ENCODE measurements at places on chromosomes 6 and 20.

DNA sequence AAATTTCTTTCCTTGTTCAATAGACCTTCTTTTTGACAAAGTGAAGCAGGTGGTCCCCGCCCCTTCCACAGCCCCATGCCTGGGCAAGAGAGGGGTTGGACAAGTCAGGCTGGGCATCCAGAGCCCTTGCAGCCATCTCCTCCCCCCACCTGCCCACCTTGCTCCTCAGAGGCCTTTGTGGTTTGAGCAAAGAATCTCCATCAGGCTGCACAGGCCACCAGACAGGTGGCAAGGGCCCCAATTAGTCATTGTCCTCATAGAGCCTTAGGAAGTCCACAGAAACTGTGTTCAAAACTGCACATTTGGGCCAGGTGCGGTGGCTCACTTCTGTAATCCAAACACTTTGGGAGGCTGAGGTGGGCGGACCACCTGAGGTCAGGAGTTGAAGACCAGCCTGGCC is 1.5 kb upstream of the MAPK13 start:
- DNase-seq, result no peak

GRCh38 chr6:127182501-127182900 is 64.0 kb downstream of the RSPO3 start:
- no peak for DNase-seq

GRCh38 chr6:45964300-45964699 is 51.4 kb downstream of the CLIC5 start:
- DNase-seq, result no peak

DNA sequence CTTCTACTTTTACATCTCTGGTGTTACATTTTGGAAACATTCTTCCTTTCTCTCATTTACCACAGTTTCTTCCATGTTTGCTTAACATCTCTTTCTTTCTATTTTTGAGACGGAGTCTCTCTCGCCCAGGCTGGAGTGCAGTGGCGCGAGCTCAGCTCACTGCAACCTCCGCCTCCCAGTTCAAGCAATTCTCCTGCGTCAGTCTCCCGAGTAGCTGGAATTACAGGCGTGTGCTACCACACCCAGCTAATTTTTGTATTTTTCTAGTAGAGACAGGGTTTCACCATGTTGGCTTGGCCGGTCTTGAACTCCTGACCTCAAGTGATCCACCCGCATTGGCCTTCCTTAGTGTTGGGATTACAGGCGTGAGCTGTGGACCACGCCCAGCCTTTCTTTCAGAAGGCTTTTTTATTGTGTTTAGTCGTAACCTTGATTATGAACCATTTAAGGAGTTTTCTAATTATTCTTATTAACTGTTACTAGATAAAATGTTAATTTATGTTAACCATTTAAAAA is 27.8 kb downstream of the MAP3K4 start:
- no peak for DNase-seq

DNA sequence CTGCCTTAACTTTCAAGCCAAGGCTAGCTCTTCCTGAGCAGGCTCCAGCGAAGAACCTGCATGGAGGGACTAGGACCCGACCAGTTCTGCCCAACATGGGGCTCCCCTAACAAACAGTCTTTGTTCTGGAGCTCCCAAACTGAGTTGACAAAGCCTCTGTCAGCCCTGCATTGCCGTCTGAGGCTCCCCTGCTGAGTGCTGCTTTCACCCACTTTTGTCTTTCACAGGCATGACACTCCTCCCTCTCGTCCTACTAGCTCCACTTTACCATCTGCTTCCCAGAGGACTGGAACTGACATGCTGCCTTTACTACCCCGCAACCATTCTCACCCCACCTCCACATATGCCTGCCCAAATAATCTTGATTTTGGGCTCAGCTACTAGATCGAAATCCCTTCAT is 45.1 kb upstream of the B4GALT5 start:
- no peak for DNase-seq

DNA sequence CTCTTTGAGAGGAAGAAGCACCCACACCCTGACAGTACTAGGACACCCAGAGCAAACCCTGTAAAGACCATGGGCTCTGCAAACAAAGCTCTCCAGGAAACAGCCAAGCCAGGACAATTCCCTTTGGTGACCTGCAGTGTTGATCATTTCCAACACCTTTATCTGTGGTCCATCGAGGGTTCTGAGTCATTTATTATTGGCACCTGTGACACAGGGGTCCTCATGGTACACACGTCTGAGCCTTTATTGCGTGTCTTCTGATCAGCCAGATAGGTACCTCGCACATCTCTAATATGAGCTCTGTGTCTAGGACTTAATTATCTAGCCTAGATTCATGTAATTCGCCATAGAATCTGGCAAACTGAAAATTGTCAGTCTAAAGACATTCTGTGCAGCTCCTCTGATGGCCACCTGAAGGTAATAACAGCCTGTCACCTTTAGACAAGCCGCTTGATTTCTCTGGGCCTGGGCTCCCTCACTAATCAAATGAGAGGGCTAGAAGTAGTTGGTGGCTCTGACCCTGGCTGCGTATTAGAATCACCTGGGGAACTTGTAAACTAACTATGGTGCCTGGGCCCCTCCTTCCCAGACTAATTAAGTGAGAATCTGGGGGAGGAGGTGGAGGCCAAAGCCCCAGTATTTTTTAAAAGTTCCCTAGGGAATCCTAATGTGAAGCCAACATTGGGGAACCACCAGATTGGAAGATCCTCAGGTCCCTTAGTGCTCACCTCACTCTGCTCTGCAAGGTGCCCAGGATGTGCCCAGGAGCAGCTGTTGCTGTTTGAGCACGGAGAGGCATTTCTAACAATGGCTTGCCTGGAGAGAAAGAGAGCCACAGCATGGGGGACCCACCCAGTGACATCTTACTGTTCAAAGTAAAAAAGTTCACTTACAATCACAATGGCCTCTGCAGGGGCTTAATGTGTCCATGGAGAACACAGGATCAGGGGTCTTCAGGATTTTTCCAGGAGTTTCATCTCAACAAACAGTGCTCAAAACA is 122.0 kb upstream of the ARID1B start:
- no peak for DNase-seq

DNA sequence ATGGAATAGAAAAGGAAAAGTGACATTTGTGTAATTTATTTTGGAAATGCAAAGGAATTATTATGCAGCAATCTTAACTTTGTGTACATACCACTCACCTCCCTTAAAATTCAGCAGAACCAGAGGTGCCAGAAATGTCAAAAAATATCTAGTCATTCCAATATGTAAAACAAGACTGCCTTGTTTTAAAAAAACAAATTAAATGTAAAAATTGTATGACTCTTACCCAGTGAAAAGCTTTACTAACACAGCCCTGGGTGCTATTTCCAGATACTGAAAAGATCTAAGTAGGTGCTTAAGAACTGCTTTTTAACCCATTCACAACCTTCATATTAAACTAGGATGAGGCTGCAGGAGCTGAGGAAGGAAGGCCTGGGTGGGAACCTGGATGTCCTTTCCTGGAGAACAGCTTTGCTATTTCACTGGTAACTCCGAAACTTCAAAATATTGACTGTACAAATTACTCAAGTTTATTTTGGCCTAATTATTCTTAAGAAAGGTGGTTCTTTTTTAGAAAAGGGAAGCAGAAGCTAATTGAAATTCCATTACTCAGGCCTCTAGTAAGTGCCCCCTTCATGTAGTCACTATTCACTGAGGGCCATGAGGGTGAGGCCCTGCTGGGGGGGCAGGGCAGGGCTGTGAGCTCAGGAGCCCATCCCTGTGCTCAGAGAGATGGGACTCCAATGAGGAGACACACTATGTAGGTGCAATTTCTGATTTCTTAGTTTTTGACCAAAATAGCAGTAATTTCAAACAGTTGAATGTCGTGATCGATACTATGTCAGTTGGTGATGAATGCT is 139.6 kb downstream of the MAP3K4 start:
- no peak for DNase-seq

GRCh38 chr6:35569011-35569461 is 56.3 kb upstream of the TULP1 start:
- peak; percentile 34 for DNase-seq

DNA sequence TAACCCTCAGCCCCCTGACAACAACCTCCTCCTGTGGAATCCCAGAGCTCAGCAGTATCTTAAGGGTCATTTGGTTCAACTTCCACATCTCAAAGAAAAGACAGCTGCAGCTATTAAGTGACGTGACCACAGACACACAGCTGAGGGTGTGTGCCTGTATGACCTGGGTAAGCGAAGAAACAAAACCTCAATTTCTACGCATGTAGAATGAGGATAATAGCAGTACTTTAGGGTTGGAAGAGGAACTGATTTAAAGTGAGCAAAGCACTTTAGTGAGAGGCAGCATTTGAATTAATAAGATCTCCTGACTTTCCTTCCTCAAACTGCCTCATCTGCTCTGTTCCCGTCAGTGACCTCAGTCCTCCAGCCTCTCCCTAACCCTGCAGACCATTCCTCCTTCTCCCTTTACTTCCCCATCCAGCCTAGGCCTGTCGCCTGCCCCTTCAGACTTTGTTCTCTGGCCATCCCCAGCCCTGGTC is 6.8 kb upstream of the ARMC2 start:
- no peak for DNase-seq

- no peak for DNase-seq
Measured at GRCh38 chr20:57409672-57410397, 18.6 kb downstream of the RBM38 start.

DNA sequence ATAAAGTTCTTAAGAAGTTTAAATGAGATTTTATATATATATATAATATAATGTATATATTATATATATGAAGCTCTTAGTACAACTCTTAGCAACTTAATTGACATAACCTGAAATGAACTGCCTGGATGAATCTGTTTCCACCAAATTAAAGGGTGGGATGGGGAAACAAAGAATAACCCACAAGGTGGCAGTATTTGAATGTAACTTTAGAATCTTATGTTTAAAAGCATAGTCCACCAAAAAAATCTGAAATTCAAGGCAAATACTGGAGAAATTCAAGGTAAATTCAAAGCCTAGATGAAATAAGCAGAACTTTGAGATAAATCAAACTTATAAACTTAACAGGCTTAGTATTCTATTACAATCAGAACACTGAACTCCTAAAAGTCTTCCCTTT is 4.4 kb upstream of the IBTK start:
- DNase-seq, result no peak

- DNase-seq, result no peak
Measured at GRCh38 chr6:101296169-101296960, 97.1 kb upstream of the GRIK2 start.

DNA sequence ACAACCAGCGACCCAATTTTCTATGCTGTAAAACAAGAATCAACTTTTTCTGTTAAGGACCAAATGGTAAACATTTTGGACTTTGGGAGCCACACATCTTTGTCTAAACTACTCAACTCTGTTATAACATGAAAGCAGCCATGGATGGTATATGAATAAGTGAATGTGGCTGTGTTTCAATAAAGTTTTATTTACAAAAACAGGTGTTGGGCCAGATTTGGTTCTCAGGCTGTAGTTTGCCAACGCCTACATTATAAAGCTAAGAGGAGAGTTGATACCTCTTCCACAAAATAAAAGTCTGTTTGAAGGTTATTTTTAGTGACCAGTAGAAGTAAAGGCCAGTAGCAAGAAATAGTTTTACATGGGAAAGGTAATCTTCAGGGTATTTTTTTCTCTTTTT is 60.4 kb upstream of the SDHAF4 start:
- DNase-seq, result no peak

GRCh38 chr6:30321692-30322388 is 4.9 kb upstream of the TRIM39 start:
- no peak for DNase-seq

GRCh38 chr6:137777687-137778075 is 89.4 kb upstream of the TNFAIP3 start:
- DNase-seq, result no peak

- peak; percentile 51 for DNase-seq
Measured at GRCh38 chr6:63636518-63637021, 968 bp downstream of the PHF3 start.

DNA sequence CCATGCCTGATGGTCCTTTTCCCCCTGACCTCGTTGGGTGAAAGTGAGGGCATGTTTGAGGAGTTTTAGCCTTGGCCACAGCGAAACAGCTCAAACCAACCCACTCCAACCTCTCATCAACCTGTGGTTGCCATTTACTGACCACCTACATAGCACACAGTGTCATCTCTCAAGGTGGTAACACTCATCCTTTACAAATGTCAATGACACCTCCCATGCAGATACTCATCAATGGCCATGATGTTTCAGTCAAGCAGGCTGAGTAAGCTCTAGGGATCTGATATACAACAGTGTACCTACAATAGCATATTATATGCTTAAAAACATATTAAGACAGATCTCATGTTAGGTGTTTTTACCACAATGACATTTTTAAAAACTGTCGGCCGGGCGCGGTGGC is 9.3 kb downstream of the RRAGD start:
- DNase-seq, result no peak

GRCh38 chr6:119243657-119244056 is 105.9 kb downstream of the MAN1A1 start:
- no peak for DNase-seq

- no peak for DNase-seq
Measured at GRCh38 chr6:64914124-64914523, 792.9 kb downstream of the EYS start.

GRCh38 chr6:91383207-91383606 is 796.3 kb upstream of the MAP3K7 start:
- no peak for DNase-seq

DNA sequence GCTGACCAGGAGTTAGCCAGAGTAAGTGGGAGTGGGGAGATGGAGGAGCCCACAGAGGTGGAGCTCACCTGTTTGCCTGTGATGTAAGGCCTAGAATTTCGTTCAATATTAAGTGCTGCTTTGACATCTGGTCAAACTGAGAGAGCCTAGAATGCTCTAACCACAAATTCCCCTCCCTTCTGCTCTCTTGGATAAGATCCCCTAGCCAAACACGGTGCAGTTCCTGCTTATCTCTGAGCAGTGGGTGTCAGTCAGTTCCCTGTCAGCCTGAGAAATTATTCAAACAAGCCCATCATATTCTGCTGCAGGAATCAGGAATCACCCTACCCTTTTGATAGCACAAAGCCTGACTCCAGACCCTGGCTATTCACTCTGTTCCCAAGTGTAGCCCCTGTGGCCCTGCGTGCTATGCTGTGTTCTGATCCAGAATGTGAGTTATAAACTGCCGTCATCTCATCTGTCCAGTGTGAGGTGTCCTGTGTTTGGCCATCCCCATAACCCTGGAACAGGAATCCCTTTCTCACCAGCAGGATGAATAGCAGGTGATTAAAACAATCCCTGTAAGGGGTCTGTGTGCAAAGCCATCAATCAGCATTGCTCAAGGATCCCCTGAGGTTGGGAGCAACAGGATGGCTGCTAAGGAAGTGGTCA is 31.8 kb upstream of the ZNF133 start:
- DNase-seq, result no peak

- peak; percentile 17 for DNase-seq
Measured at GRCh38 chr6:155248008-155249001, 15.5 kb upstream of the CLDN20 start.
